NCI-H345 (cell line): ENCODE measurements at places on chromosomes 16 and 17.

GRCh38 chr17:9258115-9259015, 237.1 kb downstream of the NTN1 start:
- peak; percentile 39 for DNase-seq

DNA sequence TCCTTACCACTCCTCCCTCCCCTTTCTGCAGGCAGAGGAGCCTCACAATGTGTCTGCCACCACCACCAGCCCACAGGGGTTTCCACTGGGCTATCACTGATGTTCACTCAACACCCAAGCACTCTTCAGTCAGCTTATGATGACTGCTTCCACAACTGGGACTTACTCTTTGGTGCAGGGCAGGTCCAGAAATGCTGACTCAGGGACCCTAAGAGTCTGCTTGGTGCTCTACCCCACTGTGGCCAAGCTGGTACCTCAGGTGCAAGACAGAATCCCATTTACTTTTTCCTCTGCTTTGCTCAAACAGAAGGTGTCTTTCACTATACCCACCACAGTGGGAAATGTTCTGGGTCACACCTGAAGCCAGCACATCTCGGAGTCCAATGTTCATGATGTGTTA, 40.1 kb downstream of the ZNF267 start:
- no peak for DNase-seq

- DNase-seq, result no peak
These were observed 14.6 kb downstream of the GRB7 start for GRCh38 chr17:39752241-39752881.

DNA sequence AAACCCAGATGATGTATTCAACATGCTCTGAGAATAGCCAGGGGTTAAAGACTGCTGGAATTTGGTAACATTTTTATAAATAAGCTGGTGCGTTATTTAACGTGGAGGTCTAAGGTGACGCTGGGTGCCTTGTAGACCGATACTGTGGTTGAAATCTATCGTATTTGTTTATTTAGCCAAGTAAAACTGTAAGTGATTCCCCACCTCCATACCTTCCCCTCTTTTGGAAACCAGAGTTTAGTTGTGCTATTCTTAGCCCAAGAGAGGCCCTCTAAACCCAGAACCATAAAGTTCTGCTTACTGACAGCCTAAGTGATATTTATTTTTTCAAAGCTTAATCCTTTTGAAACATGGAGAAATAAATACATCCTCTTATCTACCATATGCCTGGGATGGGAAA, 744.5 kb downstream of the WWOX start:
- no peak for DNase-seq

- no peak for DNase-seq
These were observed 8.6 kb upstream of the CD300A start for GRCh38 chr17:74457820-74458166.

GRCh38 chr17:37361543-37361942, 14.2 kb upstream of the C17orf78 start:
- no peak for DNase-seq

DNA sequence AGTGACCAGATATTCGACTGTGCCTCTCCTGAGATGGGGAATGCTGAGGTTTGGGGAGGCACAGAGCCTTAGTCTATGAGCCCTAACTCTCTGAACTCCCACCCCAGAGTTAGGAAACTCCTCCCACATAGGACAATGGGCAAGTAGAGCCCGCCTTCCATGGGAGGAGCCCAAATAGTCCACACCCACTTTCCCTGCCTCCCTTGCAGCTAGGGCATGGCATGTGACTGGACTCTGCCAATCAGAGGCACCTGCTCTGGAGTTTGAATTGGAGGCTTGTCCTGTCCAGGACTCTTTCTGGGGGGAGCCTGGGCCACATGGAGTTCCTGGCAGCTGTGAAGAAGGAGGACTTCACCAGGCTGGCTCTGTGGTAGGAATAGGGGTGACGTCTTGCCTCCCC, 48.4 kb downstream of the SOCS1 start:
- no peak for DNase-seq

DNA sequence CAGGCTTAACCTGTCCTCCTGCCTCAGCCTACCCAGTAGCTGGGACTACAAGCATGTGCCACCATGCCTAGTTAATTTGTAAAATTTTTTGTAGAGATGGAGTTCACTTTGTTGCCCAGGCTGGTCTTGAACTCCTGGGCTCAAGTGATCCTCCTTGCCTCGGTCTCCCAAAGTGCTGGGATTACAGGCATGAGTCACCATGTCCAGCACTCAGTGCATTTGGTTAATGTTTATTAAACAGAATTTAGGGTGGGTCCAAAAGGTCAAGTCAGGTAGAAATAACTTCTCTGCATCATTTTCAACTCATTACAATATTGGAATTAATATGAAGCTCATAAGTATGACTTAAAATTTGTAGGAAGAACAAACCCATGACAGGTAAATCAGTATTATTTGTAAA, 55.7 kb downstream of the RHOT1 start:
- DNase-seq, result no peak

DNA sequence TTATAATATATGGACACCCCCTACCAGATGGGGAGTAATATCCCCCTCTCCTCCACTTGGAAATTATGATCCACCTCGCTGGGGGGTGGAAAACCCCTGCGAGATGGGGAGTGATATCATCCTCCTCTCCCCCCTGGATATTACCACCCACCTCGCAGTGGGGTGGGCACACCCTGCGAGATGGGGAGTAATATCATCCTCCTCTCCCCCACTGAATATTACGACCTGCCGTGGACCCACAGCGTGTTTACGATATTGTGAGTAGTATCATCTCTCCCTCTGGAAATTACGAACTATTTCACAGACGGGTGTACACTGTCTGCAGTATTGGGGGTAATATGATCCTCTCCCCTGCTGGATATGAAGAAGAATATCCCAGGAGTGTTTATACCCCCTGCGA, 228.3 kb upstream of the WSCD1 start:
- no peak for DNase-seq

DNA sequence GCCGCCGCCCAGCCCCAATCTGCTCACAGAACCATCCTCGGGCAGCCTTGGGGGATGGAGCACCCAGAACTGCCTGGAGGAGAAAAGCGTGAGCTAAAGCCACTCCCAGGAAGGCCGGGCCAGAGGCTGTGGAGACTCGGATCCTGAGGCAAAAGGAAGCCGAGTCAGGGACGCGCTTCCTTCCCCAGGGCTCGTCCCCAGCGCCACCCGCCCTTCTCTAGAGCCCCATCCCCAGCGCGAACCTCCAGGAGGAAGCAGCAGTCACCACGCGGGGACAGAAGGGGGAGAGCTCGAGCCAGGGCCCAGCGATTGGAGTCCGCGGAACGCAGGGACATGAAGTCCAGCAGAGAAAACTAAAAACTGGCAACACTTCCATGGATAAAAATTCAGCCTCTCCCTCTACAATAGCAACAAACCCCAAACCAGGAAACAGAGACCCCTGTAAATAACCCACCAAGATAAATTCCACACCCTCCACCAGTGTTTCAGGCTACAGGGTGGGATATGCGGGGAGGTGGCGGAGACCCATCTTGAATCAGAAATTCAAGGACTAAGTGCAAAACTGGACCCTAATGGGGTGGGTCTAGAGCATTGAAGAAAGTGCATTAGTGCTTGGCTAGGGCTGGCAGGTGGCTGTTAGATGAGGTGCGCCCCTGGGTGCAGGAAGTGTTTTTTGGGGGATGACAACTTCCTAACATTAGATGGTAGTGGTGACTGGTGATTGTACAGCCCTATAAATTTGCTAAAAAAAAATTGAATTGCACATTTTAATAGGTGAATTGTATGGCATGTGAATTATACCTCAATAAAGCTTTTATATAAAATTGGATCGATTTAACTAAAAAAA, 116.1 kb upstream of the METRNL start:
- no peak for DNase-seq

- no peak for DNase-seq
These were observed 119.3 kb upstream of the TOM1L1 start for GRCh38 chr17:54781389-54781788.

GRCh38 chr16:89094252-89094879, 714 bp downstream of the ACSF3 start:
- DNase-seq, result no peak
